ENCODE measurements at places on chromosomes 7 and 10. TPM values are rescaled to one million over a fixed set of nuclear protein-coding genes. Genes with fewer than 3 reads are reported as not detected.

GRCh38 chr7:155750255-155751125 is 61.8 kb downstream of the SHH start:
- no peak for DNase-seq

- no peak for DNase-seq
Measured at GRCh38 chr7:92632791-92633190, 42.6 kb upstream of the FAM133B start.

DNA sequence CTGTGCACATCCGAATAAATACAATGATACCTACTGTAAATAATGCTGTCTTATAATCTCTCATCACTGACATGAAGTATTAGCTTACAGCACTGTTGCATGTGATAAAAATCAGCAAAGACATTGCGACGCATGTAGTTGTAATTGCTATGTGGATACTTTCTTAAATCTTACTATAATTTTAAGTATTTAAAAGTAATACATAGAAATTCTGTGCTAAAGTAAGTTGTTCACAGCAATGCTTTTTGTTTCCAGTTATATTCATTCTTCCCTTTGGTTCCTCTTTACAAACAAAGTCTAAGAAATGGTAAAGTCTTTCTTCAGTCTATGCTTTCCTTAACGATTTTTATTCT is 113.7 kb upstream of the DGKB start:
- no peak for DNase-seq

TSPAN33 gene
- polyA plus RNA-seq: 54.8 TPM

DNA sequence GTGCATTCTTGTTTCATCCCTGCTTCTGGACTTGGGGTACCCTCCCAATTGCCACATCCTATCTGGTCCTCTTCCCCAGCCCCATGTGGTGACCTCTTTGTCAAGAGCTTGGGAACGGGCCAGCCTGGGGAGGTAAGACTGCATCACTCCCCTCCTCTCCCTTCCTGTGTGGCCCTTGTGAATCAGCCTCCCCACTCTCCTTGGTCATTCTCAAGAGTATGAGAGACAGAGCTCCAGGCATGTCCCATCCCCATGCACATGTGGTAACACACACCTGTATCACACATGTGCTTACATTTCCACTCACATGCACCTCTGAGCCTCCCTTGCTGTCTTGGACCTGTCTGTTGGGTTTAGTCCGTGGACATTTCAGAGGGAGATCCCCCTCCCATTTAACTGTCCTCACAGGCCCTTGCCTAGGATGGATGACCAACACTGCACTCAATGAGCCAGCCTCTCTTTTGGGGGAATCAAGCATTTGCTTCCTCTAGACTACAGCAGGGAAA is 2.6 kb downstream of the MRPL43 start:
- DNase-seq: no peak

PNLIPRP3 gene
- not detected for polyA plus RNA-seq

DNA sequence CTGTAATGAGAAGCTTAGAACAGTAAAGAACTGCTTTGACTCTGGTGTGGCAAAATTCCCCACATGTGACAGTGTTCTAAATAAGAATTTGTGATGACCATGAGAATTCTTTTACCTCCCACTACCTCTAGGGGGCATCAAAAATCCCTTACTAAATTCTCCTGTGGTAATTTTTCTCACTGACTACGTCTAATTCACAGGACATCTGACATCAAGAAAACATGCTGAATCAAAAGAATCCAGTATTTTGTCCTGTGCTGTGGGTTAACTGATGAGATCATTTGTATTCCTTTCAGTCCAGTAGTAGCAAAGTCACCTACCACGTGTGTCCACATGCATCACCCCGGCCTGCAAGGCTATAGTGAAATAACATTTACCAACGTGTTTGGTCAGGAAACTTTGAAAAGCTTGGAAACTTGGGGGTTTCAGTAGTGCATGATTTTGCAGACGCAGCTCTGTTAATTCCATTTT is 103.8 kb downstream of the ATE1 start:
- DNase-seq: peak; percentile 24

STAG3 gene
- 16.0 TPM for polyA plus RNA-seq

- no peak for DNase-seq
Measured at GRCh38 chr7:92667816-92668535, 77.8 kb upstream of the FAM133B start.

MICALL2 gene
- 16.3 TPM for polyA plus RNA-seq

LIPK gene
- polyA plus RNA-seq: not detected

DNA sequence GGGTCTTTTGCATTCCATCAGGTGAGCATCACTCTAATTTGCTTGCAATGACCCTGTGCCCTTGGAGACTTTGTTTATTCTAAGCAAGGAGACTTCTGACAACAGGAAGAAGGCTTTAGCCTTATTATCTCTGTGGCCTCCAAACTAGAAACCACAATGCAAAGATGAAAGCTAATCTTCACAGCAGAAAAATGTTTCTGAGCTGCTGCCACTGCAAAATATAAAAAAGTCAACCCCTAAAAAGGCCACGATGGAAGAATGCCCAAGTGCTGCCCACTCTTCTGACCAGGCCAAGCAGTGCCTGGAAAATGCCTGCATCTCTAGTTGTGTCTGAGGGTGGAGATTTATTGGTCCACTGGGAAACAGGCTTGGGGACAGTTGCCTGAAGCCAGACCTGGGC is 299.9 kb downstream of the C7orf25 start:
- no peak for DNase-seq

SSC4D gene
- 3.9 TPM for polyA plus RNA-seq

DNA sequence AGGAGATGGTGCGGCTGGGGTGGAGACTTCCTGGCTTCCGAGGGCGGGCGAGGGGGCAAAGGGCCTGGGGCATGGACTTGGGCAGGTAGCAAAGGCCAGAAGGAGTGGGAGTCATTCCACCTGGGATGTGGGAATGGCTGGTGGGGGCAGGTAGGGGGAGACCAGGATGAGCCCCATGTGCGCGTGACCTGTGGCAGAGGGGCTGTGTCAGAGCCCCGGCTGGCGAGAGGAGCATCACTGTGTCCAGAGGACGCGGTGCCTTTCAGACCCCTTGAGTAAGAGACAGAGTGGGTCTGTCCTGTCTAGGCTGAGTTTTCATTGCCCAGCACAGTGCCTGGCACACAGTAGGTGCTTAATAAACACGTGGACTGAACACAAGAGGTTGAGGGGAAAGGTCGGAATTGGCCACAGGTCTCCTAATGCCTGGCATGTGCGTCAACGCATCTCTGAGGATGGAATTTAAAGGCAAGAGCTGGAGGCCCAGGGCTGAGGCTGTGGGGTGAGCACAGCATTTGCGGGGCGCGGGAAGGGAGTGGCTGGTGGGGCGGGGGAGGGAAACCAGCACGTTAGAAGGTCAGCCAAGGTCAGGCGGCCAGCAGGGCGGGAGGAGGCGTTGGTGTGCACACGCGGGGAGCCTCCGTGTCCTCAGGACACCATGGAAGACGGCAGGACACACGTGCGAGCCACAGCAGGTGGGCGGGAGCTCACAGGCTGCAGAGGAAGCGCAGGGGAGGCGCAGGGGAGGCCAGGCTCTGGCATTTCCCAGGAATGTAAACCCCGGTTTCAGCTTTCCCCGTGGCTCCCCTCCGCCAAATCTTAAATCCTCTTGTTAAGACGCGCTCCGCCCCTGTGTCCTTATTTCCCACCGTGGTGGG is 51.8 kb downstream of the CUX1 start:
- DNase-seq: no peak

GRCh38 chr7:42014625-42015618 is 222.1 kb downstream of the GLI3 start:
- DNase-seq: no peak

PTER gene
- polyA plus RNA-seq: 3.6 TPM

- DNase-seq: no peak
Measured at GRCh38 chr10:45495438-45496152, 121.6 kb downstream of the ALOX5 start.

LBX1 gene
- not detected for polyA plus RNA-seq

PTN gene
- 111 TPM for polyA plus RNA-seq

GRCh38 chr7:87451187-87451586 is 24.3 kb downstream of the ABCB4 start:
- DNase-seq: no peak

CYP2C8 gene
- 4.4 TPM for polyA plus RNA-seq

GRCh38 chr7:41792120-41792519 is 89.2 kb upstream of the INHBA start:
- no peak for DNase-seq

UCMA gene
- polyA plus RNA-seq: not detected

OR13A1 gene
- 0.08 TPM for polyA plus RNA-seq

- no peak for DNase-seq
Measured at GRCh38 chr7:50196719-50197118, 103.7 kb upstream of the ZPBP start.

LRRD1 gene
- 0.40 TPM for polyA plus RNA-seq

GRCh38 chr10:17795813-17796594 is 13.1 kb upstream of the MRC1 start:
- DNase-seq: no peak

DNA sequence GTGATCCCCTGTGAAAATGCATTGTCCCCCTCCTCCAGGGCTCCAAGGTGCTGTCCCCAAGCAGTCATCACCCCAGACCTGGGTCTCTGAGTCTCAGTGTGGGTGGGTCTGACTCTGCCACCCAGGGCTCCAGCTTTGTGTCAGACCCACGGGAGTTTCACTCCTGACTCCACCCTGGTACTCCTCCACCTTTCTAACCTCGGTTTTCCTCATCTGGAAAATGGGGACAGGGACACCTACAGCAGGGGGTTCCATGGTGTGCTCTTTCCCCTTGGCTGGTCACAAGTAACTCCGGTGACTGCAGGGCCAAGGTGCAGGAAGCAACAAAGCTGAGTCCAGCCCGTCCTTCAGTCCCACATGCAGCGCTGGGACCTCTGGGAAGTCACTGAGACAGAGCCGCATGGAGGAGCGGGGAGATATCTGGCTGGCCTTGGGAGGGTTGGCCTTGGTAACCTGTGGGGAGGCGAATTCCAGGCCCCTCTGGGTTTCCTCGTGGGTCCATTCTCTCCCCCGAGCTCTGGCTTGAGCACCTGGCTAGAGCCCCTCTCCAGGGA is 41.8 kb upstream of the RABGEF1 start:
- DNase-seq: no peak

- DNase-seq: no peak
Measured at GRCh38 chr10:131775433-131775832, 125.4 kb upstream of the PPP2R2D start.

DNA sequence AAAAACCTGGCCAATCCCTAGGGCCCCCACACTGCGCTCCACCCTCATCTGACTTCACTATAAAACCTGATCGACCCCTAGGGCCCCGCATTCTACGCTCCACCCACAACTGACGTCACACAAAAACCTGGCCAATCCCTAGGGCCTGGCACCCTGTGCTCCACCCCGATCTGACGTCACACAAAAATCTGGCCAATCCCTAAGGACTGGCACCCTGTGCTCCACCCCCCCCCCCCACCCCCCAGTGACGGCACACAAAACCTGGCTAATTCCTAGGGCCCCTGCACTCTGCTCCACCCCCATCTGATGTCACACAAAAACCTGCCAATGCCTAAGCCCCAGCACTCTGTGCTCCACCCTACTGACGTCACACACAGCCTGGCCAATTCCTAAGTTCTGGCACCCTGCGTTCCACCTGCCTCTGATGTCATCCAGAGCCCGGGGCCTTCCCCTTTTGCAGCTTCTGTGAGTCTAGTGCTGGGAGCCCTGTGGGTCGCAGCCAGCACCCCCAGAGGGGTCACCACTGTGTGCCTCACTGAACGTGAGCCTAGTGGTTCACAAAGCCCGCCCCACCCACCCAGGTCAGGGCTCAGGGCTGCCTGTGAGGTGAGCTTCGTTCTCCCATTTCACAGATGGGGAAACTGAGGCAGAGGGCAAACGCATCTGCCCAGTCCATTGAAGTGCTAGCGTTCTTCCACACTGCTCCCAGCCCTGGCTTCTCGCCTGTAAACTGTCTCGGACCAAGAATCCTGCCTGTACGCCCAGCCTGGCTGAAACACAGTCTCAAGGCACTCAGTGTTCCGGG is 40.6 kb downstream of the MICALL2 start:
- no peak for DNase-seq

RET gene
- 23.8 TPM for polyA plus RNA-seq

DNA sequence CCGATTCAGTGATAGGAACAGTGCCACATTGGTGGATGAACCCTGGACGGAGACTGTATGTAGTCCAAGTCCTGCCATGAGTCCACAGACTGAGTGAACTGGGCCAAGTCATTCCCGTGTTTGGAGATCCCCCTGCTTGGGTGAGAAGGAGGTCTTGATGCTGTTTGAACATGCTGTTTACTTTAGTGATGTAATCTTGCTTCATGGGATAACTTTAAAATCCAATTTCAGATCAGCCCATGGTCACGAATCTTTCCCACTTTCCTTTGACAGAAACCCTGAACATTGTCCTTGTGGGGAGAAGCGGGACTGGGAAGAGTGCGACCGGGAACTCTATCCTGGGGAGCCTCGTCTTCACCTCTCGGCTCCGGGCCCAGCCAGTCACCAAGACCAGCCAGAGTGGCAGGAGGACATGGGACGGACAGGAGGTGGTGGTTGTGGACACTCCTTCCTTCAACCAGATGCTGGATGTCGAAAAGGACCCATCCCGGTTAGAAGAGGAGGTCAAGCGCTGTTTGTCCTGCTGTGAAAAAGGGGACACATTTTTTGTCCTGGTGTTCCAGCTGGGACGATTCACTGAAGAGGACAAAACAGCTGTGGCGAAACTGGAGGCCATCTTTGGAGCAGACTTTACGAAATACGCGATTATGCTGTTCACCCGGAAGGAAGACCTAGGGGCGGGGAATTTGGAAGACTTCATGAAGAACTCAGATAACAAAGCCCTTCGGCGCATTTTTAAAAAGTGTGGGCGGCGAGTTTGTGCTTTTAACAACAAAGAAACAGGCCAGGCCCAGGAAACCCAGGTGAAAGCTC is 26.6 kb downstream of the GIMAP8 start:
- no peak for DNase-seq

DNA sequence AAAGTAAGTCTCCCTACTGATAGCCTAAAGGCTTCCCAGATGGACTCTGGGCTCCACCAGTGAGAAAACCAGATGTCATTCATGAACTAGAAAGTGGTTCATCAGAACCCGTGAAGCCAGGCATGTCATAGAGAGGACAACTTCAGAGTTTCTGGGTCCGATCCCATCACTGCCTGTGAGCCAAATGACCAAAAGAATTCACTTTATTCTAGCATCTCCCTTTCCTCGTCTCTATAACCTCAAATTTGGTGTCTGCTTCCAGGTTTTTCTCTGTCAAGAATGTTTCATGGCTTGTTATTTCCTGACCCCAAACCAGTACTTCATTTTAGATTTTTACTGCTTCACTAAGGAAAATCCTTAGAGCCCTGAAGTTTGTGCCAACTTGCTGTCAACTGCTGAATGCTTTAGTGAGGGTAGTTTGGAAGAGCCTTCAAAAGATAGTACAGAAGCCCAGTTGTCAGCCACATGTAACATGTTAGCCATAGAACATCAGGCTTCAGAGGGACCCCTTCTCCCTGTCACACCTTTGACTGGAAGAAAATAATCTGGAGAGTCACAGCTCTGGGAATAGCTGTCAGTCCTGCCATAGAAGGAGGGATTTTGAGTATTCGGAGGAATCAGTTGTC is 34.0 kb downstream of the ITGB8 start:
- DNase-seq: no peak

- no peak for DNase-seq
Measured at GRCh38 chr7:113087071-113087998, 708 bp upstream of the GPR85 start.

All from left renal pelvis (tissue), 4 donors.